ENCODE measurements at places on chromosomes 4 and X.

DNA sequence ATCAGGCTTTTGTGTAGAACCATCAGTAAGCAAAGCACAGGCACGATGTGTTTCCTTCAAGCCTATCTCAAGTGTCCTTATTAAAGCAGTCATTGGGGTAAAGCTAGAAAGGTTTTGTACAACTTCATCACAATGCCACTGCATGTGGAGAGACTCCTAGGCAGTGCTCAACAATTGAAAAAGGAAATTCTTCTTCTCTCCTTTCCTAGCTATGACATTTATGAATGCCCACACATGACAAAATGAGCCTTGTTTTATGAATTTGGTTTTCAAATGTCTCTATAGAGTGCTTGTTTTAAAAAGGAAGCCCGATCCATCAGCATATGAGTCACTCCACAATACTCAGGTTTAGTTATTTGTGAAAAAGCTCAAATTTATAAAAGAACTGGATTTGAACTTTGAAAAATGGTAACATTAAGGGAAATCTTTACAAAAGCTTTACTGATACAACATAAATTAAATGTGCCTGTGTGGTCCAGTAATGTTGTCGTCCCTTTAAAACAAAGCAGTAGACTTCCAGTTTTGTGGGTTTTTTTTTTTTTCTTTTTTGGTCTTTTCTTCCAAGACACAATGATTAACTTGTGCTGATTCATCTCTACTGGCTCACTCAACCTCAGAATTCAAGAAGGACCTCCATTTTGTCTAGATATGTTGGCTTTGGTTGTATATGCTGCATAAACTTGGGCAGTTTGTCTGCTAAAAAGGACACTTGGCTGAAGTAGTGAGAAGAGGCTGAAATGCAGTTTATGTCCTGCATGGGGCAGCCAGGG is 273.8 kb downstream of the GASK1B start:
- peak; percentile 69 for DNase-seq

DNA sequence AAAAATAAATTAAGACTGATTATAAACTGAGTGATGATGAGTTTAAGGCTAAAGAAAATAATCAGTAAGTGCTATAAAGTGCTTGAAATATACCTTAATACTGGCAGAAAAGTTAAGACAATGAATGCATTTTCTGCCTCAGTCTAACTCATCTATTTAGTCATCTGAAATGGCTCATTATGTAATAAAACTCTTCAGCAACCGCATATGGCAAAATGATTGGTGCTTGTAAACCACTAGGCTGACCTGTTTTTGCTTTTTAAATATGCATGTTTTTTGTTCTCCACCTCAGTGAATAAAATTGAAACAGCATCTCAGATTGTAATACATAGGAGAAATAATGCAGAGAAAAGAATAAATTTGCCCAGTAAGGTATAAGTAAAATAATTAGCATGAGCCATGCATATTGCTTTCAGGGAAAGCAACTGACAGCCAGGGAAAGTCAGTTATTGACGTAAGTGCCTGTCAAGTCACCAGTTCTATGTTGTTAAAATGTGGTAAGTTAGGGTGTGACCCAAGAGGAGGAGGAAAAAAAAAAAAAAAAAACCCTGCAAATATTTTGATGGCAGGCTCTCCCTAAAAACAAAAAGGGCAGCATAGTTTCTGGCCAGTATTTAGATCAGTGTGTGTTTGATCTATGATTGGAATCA is 167.5 kb downstream of the PALLD start:
- DNase-seq = no peak

DNA sequence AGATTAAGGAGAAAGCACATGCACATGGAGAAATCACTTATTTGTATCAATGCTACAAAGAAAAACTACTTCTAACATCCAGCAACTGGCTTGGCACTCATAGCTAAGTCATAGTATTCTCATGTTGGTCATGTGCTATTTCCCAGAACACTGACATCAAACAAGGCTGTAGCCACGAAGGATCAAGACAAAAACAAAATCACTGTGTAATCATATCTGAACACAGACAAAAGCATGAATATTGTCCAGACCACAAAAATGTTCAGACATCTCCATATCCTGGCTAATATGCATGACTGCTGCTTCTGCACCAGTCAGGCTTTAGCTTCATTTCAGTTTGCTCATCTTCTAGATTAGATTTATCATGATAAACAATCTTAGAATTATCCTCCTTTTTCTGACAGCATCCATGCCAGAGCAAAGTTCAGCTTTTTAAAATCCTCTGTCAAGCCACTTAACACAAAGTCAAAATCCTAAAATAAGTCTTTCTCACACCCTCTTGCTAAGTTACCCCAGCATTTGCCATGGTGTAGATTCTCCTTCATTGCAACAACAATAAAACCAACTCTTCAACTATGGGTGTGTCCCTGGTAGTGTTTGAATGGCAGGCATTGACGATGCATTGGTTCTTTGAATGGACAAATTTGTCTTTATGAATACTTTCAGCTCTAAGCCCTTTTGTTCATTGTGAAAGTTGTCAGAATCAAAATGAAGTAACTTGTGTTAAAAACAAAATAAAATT is 39.1 kb upstream of the NPFFR2 start:
- DNase-seq = no peak

- no peak for DNase-seq
Measured at GRCh38 chr4:55396308-55397125, 760 bp downstream of the TMEM165 start.

GRCh38 chrX:39017716-39018115 is 216.5 kb downstream of the MID1IP1 start:
- DNase-seq = no peak

DNA sequence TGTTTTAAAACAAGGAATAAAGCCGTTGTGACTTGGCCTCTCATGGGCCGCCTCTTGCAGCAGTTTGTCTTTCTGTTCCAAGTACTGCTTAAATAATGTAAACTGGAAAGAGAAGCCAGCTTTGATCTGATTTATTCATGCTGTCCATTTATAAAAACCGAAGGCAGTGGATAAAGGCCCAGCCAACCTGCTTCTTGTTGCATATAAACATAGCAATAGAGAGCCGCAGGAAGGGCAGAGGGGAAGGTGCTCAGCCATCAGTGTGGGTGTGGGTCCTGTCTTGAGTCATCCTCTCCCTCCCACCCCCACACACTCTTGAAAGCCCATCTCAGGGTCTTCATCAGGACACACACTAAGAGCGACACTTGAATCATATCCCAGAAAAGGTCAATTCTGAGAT is 187.9 kb upstream of the FAM9B start:
- no peak for DNase-seq

GRCh38 chr4:102862747-102863146 is 6.0 kb upstream of the CISD2 start:
- no peak for DNase-seq

GRCh38 chr4:119010909-119011606 is 122.4 kb downstream of the SYNPO2 start:
- DNase-seq = no peak

- no peak for DNase-seq
Measured at GRCh38 chrX:13305108-13305507, 14.7 kb downstream of the ATXN3L start.

DNA sequence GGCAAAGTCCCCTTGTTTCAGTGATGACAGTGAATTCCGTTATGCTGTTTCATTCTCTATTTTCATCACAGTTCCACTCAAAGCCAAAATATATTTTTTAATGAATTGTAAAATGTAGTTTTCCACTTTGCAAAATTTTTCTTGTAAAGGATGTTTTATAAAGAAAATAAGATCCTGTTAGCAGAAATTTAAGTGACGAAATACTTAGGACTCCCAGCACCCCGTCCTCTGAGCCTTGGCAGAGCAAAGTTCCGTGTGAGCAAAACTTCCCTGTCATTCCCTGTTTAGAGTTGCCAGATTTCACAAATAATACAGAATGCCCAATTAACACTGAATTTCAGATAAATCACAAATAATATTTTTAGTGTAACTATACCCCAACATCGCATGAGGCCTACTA is 81.0 kb upstream of the RBPJ start:
- DNase-seq = no peak

DNA sequence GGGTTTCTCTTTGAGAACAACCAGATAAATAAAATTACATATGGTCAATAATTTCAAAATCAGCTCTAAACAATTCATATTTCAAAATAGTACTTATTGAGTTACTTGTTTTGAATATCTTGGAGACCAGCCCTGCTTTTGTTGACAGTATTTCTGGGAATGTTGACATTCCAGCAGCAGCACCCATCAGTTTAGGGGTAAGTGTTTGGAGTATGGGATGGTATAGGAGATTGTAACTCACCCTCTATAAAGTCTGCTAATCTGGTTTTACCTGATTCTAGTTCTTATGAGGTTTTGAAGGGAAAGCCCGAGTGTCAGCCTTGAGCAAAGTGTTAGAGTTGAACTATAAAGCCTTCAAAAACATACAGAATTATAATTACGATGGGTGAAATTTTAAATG is 139.2 kb upstream of the ANKRD50 start:
- DNase-seq = no peak
